ENCODE measurements at places on chromosomes 16 and 17.

DNA sequence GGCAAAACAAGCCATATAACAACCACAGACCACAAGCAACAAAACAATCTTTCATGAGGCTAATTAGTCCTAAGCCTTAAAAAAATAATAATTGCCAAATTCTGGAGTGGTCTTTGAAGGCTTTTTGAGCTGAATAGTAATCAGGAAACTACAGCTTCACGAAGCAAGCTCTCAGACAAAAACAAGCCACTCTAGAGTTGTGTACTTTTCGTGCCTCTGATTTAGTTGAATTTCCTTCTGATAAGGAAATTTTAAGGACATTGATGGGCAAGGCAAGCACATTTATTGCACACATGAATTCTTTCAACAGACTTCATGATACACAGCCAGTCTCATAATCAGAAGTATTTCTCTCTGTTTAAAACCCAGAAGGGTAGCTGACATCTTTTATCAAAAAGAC lies 130.8 kb upstream of the IRX3 start:
- DNase-seq, result no peak

DNA sequence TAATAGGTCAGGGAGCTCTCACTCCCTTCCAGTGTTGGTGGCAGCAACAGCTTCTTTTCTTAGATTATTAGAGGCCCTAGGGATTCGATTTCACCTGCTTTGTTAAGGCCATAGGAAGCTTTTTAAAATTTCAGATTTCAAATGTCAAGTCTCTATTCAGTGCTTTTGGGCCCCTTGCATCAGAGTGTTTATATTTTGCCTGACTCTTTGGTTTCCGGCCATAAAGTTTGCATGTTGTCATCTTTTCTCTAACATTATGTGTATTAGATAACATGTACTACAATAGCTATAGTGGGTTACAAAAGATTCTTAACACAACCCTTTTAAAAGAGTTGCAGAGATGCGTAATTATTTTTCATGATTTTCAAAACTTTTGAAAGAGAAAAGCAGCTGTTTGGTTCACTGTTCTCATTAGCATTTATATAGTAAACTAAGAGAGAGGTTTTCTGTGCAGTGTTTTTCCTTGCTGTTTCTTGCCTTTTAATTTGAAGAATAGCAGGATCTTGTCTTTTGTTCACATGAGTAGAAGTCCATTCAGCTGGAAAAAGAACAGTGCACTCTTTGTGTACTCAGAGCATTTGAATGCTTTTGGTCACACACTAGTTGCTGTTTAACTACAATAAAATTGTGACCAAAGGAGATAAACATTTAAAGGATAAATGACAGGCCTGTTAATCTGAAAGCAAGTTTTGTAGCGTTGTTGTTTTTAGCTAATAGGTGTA lies 52.5 kb downstream of the FTO start:
- no peak for DNase-seq

DNA sequence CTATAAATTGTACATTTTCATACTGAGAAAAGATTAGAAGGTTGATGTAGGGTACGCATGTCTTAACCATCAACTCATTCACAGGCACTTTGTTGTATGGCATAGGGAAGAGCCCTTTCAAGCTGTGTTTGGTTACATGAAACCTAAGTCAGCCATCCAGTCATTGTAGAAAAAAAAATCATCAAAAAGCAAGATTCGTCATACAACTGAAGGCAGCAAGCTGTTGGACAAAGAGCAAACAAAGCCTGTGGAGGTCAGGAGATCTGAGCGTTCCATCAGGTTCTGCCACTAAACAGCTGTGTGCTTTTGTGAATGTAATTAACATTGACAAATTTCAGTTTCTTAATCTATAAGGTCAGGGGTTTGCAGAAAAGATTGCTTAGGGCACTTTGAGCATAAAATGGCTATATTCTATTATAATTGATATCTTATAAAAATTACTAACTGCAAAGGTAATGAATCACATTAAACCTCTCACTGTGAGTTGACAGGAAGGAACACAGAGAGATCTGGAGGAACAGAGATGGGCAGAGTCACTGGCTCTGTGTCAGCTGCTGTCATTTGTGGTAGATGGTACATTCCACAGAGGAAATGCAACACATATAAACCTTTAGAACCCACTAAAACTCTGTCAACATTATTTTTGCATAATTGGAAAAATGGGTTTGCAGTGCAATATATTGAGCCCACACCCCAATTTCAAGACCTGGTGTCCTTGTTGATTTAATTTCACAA lies 66.3 kb upstream of the MYOCD start:
- no peak for DNase-seq

DNA sequence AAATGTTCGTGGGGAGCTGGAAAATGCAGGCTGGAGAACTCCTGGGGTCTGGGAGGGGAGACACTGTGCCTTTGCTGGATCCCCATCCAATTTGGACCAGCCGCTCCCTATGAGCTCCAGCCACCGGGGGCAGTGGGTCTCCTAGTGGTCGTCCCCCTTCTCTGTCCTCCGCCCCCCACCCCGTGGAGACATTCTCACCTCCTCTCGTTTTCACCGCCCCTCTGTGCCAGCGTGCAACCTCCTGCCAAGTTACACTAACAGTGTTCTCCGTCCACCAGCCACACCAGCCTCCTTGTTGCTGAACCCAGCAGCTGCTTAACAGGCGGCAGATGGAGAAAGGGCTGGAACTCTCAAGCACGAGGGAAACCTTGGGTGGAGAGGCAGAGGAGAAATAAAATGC lies 67.4 kb upstream of the SOX9 start:
- DNase-seq, result no peak

DNA sequence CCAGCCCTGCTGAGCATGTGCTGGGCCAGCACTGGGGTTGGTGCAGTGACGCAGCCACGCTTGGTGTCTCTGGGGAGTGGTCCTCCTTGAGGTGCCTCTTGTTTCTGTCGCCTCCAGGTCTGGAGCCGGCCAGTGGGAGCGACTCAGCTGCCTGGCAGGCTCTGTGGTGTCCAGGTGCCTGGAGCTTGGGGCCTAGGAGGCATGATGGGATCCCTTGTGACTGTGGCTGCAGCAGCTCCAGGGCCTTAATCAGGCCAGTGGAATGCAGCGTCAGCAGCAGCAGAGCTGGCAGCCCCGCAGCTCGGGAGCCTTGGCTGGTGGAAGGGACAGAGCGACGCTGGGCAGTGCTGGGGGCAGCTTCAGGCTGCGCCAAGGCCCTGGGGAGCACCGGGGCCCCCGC lies 74.7 kb upstream of the CIBAR2 start:
- no peak for DNase-seq

- DNase-seq, result no peak
Observed at GRCh38 chr16:86428729-86429517, 81.4 kb upstream of the FOXF1 start.

DNA sequence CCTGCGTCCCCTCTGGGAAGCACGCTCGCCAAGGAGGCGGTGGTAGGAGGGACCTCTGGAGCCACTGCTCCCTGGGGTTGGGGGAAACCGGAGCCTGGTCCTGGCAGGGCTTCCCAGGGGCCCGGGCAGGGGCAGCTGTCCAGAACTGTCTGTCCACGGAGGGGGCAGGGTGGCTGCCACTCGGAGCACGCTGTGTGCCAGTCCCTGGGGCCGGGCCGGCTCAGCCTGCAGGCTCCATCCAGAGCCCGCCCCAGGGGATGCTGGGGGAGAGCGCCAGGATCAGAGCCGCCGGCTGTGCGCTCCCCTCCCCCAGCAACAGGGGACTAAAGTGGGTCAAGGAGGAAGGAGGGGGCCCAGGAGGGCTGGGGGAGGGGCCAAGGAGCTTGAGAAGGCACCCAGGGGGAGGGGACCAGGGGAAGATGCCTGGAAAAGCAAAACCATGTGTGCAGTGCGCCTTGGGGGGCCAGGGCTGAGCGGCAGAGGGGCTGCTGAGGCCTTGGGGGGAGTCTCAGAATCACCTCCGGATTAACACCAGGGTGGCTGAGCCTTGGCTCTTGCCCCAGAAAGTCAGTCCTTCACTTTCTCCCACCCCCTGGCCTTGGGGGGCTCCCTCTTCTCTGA lies 21.3 kb downstream of the ZNF423 start:
- no peak for DNase-seq

DNA sequence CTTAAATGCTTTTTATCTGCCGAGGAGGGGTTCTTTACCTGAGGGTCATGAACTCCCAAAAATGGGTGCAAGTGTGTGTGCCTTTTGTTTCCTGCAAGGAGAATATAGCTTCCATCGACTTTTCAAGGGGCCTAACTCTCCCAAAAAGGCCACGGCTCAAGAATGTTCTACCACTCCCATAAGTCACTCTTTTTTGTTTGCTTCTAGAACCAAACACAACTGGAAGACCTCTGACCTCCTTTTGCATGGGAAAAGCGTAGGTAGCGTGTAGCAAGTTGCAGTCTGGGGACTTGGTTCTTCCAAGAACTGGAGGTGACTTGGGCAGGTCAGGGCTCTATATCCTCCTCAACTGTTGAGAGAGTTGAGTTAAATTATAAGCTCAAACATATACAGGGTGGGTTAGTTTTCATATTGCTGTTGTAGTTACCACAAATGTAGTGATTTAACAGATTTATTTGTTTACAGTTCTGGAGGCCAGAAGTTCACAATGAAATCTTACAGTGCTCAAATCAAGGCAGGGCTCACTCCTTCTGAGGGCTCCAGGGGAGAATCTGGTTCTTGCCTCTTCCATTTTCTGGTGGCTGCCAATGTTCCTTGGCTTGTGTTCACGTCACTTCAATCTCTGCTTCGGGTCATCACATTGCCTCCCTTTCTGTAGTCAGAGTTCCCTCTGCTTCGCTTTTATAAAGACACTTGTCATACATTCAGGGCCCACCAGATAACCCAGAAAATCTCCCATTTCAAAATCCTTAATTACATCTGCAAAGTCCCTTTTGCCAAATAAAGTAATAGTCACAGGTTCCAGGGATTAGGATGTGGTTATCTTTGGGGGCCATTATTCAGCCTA lies 1.4 kb downstream of the TMEM97 start:
- DNase-seq, result no peak

DNA sequence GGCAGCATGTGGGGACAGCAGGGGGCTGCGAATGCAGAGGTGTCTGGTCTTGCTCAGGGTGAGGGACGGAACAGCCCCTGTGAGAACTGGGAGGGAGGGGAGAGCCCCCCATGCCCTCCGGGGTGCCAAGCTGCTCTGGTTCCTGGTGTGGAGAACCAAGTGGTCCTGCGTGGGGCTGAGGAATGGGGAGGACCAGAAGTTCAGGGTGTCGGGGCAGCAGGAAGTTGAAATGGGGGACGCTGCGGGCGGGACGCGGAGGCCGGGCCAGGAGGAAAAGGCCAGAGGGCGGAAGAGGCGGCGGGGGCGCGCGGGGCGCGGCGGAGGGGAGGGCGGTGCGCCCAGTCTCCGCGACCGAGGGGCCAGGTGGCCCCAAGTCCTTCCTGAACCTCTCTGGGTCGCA lies 3.6 kb downstream of the ALDH3A1 start:
- no peak for DNase-seq

GRCh38 chr17:68542698-68543463 lies 30.7 kb downstream of the PRKAR1A start:
- DNase-seq, result no peak

DNA sequence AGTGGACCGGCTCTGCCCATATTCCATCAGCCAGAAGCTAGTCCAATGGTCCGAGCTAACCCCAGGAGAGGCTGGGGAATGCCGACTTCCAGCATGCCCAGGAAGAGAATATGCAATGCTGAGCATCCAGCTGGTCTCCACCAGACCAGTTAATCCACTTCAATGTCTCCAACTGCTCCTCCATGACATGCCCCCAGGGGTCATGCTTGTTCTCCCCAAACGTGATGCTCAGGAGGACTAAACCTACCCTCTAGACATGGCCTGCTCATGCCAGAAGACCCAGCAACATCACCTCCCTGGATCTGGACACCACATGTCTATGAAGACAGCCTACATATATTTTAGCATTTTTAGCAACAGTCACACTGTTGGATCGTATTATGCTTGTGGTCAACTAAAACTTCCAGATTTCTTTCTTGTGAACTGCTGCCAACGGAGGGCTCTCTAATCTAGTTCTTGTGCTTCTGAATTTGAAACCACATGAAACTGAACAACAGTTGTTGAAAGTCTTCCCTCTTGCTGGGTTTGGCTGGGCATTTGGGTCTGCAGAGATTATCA lies 245.1 kb downstream of the SOX9 start:
- DNase-seq, result no peak

DNA sequence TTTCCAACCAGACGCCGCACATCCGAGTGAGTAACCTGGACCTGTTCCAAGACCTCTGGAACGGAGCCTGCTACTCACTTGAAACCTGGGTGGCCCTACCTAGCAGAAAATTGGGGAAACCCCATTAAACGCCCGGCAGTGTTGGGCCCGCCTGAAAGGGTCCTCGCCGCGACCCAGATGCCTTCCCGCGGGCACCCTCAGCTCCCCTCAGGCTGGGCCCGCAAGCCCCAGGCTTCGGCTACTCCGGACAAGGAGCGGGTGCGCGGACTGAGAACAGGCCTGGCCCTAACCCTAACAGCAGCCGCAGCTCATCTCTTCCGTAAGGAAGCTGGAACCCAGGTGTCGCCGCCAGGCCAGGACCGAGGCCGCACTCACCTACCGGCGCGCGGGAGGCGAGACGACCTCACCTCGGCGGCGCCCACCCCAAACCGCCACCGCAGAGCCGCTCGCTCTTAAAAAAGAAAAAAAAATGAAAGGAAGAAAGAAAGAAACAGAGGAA lies 344 bp downstream of the PSME3IP1 start:
- DNase-seq, result peak; percentile 5

DNA sequence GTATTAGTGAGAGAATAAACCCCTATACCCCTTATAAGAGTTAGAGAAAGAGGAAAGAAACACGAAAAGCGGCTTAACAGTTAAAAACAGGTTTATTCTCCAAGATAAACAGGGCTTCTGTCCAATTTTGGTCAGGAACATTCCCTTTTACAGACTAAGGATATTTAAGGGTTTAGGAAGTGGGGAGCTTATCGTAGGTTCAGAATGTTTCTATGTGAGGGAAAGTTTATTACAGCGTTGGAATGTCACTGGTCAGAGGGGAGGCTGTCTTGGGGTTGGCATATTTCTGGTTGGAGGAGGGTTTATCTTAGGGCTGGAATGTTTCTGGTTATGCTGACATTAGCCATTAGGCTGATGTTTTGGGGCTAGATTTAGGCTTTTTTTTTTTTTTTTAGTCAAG lies 34.1 kb upstream of the WWOX start:
- DNase-seq, result no peak

- DNase-seq, result no peak
Observed at GRCh38 chr17:64615028-64615677, 47.0 kb downstream of the SMURF2 start.

GRCh38 chr17:44909681-44910144 lies 5.6 kb downstream of the GFAP start:
- DNase-seq, result no peak

DNA sequence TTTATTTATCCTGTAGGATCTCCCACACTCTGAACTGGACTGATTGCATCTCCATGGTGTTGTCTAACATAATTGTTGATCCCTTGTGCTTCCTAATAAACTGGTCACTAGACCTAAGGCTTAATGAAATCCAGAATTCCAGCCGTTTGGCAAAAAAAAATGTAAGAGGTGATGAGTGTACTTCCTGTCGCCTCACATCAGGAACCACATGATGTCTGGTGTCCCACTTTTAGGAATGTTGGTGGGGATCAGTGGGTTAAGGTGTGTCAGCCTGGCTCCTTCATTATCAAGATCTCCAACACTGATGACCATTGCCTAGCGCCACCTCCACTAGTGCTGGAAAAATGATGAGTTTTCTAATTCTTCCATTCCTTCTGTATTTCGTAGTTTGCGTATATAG lies 18.6 kb upstream of the LONP2 start:
- no peak for DNase-seq

GRCh38 chr17:46043606-46044005 lies 44.6 kb downstream of the STH start:
- no peak for DNase-seq

All from stimulated activated CD4-positive, alpha-beta T cell treated with anti-CD3 and anti-CD28 coated beads, Interleukin-12 subunit alpha, Interleukin-12 subunit beta, amount 100 ng/mL, for 24 hours (primary cell).